ENCODE measurements at places on chromosomes 4 and X.

DNA sequence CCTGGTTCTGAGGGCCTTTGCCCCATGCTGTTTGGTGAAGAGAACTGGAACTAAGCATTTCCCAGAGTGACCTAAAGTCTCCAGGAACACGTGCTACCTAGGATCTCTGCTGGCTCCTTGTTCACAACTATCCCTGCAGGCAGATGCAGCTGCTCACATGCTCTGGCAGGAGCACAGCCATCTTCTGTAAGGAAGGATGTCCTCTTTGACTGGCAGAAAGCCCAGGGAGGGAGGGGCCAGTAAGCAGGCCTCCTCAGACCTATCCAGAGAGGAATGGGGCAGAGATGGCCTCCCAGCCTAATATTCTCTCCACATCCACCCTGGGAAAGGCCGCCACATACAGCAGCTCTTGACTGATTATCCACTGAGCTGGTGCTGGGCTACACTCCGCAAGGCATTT lies 142.8 kb upstream of the EOLA2 start:
- H3K27ac ChIP-seq: no peak overlapping the region
- no peak overlapping the region for H3K4me3 ChIP-seq
- H3K36me3 ChIP-seq: no peaks in the 10 kb centered on the region
- no peak for DNase-seq
- no peaks in the 10 kb centered on the region for H3K27me3 ChIP-seq
- H3K4me1 ChIP-seq: no peaks in the 10 kb centered on the region

DNA sequence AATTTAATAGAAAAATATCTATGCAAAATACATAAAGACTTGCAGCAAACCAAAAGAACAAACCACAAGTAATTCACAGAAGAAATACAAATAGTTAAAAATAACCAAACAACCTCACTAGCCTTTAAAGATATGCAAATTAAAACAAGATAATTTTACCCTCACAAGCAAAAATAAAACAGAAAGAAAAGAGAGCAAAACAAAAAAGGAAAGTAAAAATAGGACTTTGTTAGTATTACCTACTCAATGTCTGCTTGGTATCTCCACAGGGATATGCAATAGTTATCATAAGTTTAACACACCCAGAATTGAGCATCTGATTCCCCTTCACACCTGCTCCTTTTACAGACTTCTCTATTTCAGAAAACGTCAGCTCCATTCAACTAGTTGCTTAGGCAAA lies 737.5 kb upstream of the MAGEB2 start:
- DNase-seq: no peak
- no peaks in the 10 kb centered on the region for H3K27me3 ChIP-seq
- H3K4me3 ChIP-seq: no peak overlapping the region
- H3K4me1 ChIP-seq: no peaks in the 10 kb centered on the region

DNA sequence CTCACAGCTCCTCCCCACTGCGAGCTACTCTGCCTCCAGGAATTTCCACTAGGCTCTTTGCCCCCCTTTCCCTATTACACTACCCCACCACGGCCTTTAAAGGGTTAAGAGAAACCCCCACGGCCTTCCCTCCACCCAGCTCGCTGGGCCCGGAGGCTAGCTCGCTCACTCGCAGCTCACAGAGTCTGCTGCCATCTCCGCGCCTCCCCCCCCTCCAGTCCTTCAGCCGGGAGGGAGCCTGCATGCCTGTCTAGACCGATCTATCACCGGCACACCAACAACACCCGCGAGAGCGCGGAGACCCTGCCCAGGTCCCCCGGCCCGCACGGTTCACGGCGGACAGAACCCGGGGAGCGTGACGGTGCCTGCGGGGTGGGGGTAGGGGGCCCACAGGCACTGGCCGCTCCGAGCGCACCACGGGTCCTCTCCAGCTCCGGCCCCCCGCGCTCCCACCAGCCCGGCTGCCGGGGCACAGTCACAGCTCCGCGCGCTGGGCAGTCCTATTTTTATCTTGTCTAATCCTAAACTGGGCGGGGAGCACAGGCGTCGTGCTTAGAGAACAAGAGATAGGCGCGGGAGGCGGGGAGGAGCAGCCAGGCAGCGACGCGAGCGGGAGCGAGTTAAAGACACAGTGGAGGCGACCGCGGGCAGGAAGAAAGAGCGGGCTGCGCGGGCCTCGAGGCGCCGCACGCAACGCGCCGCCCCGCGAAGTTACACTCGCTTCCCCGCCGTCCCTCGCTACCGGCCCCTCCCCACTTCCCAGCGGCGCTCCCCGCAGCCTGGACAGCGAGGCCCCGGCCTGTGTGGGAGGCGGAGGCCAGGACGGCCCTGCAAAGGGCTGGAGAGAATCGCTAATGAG lies 3.5 kb downstream of the BCOR start:
- no peaks in the 10 kb centered on the region for H3K27me3 ChIP-seq
- DNase-seq: peak; percentile 54
- peaks cover 32% of the 10 kb centered on the region for H3K4me1 ChIP-seq
- peak overlapping the region; percentile 56 for H3K27ac ChIP-seq
- H3K36me3 ChIP-seq: peaks cover 10% of the 10 kb centered on the region

- H3K27me3 ChIP-seq: peaks cover 15% of the 10 kb centered on the region
- H3K27ac ChIP-seq: no peak overlapping the region
- no peaks in the 10 kb centered on the region for H3K36me3 ChIP-seq
- H3K4me1 ChIP-seq: no peaks in the 10 kb centered on the region
Measured at GRCh38 chr4:48324281-48324680, 17.0 kb upstream of the SLAIN2 start.

DNA sequence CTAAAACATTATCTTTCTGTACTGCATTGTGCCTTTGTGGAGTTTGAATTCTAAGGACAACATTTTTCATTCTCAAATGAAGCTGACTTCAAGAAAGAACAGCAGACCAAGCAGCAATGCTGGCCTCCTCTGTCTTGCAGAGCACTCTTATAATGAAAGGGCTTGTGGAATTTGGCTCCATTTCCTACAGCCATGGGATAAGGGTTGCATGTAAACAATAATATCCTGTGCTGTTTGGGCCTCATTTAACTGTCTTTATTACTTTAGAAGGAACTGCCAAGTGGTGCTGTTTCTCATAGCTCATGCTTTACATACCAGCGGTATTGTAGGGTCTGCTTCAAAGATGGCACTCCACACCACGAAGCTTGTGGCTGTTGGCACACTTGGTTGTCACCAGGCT lies 111.4 kb upstream of the EOLA2 start:
- no peak for DNase-seq
- no peaks in the 10 kb centered on the region for H3K4me1 ChIP-seq
- H3K4me3 ChIP-seq: no peak overlapping the region
- no peak overlapping the region for H3K27ac ChIP-seq

- no peaks in the 10 kb centered on the region for H3K4me1 ChIP-seq
- no peaks in the 10 kb centered on the region for H3K36me3 ChIP-seq
- H3K27me3 ChIP-seq: peaks cover 4% of the 10 kb centered on the region
- no peak for DNase-seq
Measured at GRCh38 chrX:55127692-55128091, 38.9 kb downstream of the PAGE2 start.

- no peak for DNase-seq
- H3K36me3 ChIP-seq: no peaks in the 10 kb centered on the region
- no peak overlapping the region for H3K27ac ChIP-seq
- no peak overlapping the region for H3K4me3 ChIP-seq
Measured at GRCh38 chrX:150513544-150513943, 54.9 kb upstream of the MTM1 start.

- H3K4me3 ChIP-seq: no peak overlapping the region
- peaks cover 55% of the 10 kb centered on the region for H3K36me3 ChIP-seq
- H3K27ac ChIP-seq: peak overlapping the region; percentile 79
Measured at GRCh38 chrX:15816886-15817285, 26.6 kb downstream of the ZRSR2 start.

GRCh38 chr4:113423631-113424030 lies 337.9 kb downstream of the CAMK2D start:
- H3K36me3 ChIP-seq: no peaks in the 10 kb centered on the region
- no peak overlapping the region for H3K27ac ChIP-seq
- no peak overlapping the region for H3K4me3 ChIP-seq
- no peaks in the 10 kb centered on the region for H3K4me1 ChIP-seq
- peaks cover under 1% of the 10 kb centered on the region for H3K27me3 ChIP-seq
- DNase-seq: no peak

DNA sequence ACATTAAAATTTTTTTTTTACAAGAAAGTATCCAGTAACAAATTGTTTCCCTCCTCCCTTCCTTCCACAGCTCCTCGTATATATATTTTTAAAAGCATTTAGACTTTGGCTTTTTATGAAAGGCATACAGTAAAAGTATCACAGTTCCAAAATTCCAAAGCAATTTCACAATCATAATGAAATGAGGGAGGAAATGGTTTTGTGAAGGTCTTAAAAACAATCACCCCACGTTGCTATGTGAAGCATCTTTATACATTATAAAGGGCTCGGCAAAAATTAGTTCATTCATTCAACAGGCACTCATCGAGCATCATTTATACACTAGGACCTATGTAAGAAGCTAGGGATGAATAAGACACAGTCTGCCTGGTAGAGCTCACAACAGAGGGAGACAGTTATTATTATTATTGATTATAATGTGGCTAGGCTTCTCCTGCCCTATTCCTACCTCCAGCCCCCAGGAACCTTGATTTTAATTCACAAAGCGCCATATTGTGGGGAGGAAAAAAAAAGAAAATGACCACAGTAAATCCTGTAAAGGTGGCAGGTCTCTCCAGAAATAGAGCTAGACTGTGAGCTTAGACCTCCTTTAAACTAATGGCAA lies 239.9 kb downstream of the MAML3 start:
- DNase-seq: no peak
- H3K4me3 ChIP-seq: no peak overlapping the region
- no peak overlapping the region for H3K27ac ChIP-seq
- H3K4me1 ChIP-seq: no peaks in the 10 kb centered on the region
- H3K27me3 ChIP-seq: peaks cover 29% of the 10 kb centered on the region

DNA sequence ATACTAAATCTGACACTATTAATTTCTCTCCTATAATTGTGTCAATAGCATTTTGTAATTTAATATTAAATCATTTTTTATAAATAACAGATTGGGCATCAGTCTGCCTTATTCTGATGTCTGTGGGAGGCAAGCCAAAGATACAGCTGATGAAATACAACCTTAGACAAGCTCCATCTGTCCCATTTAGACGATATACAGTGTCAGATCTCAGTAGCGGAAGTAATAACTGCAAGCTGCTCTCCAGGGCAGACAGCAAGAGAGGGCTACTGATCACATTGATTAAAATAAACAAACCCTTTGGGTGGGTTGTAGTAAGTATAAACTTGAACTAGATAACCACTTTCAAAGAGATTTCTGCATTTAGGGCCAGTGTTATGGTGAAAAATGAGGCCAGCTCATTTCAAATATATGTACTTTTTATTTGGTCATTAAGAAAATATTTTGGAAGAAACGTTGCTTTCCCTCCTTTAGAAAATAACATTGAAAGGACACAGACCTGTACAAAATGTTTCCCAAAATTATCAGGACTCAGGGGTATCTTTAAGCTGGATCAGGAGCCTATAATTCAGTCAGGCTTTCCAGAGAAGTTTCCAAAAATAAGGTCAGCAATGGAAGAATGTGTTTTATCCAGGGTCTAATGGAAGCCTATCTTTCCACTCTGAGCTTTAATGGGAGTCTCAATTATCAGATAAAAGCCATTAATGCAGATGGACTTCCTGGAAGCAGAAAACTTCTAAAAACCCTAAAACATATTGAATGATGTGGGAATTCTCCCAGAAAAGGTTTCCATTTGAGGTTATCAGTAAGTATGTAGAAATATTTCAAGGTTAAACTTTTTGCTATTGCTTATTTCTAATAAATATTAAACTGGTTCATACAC lies 1028.8 kb upstream of the IGFBP7 start:
- H3K27ac ChIP-seq: no peak overlapping the region
- no peak overlapping the region for H3K4me3 ChIP-seq
- no peak for DNase-seq
- no peaks in the 10 kb centered on the region for H3K36me3 ChIP-seq
- no peaks in the 10 kb centered on the region for H3K4me1 ChIP-seq

- H3K27me3 ChIP-seq: no peaks in the 10 kb centered on the region
- no peaks in the 10 kb centered on the region for H3K36me3 ChIP-seq
- no peak overlapping the region for H3K27ac ChIP-seq
Measured at GRCh38 chr4:189659287-189659686, 281.4 kb upstream of the FRG1 start.

DNA sequence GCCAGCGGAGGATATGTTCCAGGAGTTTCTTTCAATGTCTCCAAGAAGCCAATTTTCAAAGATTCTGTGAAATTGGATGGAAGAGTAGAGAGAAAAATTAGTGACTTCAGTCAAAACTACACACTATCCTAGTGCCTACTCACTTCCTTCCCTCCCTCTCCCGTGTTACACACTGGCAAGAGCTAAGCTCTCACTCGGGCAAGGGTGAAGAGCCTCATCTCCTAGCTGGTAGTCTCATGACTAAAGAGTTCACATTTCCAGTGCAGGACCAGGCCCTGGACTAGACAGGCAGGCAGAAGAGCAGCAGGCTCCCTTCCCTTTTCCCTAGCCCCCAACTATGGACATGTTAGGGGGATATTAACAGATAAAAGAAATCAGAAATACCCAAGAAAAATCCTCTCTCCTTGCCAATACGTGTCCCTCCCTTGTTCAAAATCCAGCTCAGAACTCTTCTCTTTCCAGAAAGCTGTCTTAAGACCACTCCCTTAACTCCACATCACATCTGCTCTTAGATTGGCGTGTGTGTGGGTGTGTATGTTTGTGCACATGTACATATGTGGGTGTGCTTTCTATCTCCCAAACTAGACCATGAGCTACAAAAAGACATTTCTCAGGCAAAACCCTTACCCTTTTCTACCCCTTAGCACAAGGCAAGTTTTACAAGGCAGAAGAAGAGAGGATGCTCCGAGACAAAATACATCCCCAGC lies 29.9 kb downstream of the ZDHHC9 start:
- no peak for DNase-seq
- H3K4me3 ChIP-seq: no peak overlapping the region
- H3K4me1 ChIP-seq: peaks cover 10% of the 10 kb centered on the region
- H3K27me3 ChIP-seq: no peaks in the 10 kb centered on the region
- H3K27ac ChIP-seq: no peak overlapping the region

DNA sequence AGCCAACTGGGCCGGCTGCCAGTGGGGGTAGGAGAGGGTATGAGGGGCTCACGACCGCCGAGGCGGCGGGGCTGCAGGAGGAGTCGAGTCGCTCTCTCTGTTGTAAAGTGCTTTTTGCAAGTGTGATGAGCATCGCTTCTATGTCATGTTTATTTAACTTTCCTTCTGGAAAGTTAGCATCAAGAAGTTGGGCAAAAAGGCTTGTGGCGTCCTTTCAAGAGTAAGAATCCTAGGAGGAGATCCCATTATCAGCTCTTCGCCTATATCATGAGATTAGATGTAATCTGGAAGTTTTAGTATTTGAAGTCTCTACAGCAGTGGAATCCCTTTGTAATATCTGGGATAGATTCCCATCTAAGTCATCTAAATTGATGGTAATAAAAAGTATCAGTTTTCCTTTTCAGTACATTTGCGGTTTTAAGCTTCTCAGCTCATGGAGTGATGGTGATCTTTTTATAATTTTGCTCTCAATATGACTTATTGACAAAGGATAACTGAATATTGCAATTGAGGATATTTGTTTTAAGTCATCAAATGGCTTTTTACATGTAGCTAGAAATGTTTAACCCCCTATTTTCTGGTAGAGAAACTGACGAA lies 1.7 kb downstream of the GALNT7 start:
- no peaks in the 10 kb centered on the region for H3K27me3 ChIP-seq
- H3K4me3 ChIP-seq: peak overlapping the region; percentile 77
- peaks cover 35% of the 10 kb centered on the region for H3K4me1 ChIP-seq
- no peaks in the 10 kb centered on the region for H3K36me3 ChIP-seq
- H3K27ac ChIP-seq: peak overlapping the region; percentile 44
- DNase-seq: no peak

GRCh38 chr4:77994194-77994721 lies 62.9 kb upstream of the FRAS1 start:
- no peaks in the 10 kb centered on the region for H3K36me3 ChIP-seq
- no peak for DNase-seq
- H3K27me3 ChIP-seq: peaks cover 13% of the 10 kb centered on the region
- no peak overlapping the region for H3K4me3 ChIP-seq
- H3K4me1 ChIP-seq: no peaks in the 10 kb centered on the region
- H3K27ac ChIP-seq: no peak overlapping the region
